ENCODE measurements at places on chromosomes 1 and 21.
A peak's percentile ranks its signal among the peaks of the same experiment; 100 is the strongest.

- no peak for DNase-seq
Observed at GRCh38 chr1:79845936-79846335, 839.4 kb upstream of the ADGRL4 start.

- no peak for DNase-seq
Observed at GRCh38 chr1:48194801-48195200, 27.7 kb upstream of the SLC5A9 start.

- DNase-seq = no peak
Observed at GRCh38 chr1:153774780-153775457, at the start of gene SLC27A3. Gene SLC27A3 (plus strand): TSS chr1:153775407. CDS start chr1:153775498, 91 bp downstream.

GRCh38 chr1:231983588-231984193 is 357.1 kb downstream of the DISC1 start:
- no peak for DNase-seq

GRCh38 chr1:115491298-115492018 is 150.3 kb upstream of the VANGL1 start:
- DNase-seq = no peak

GRCh38 chr21:30240661-30241060 is 24.8 kb upstream of the CLDN8 start:
- no peak for DNase-seq

GRCh38 chr1:198641501-198641900 is 2.7 kb downstream of the PTPRC start:
- no peak for DNase-seq

DNA sequence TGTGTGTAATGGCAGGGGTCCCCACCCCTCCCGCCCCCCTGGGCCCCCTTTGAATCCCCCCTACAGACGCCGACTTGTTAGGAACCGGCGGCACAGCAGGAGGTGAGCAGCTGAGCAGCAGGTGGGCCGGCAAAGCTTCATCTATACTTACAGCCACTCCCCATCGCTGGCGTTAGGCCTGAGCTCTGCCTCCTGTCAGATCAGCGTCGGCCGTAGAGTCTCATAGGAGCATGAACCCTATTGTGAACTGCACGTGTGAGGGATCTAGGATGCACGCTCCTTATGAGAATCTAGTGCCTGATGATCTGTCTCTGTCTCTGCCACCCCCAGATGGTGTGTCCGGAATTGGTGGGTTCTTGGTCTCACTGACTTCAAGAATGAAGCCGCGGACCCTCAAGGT is 14.9 kb upstream of the VPS26C start:
- no peak for DNase-seq

DNA sequence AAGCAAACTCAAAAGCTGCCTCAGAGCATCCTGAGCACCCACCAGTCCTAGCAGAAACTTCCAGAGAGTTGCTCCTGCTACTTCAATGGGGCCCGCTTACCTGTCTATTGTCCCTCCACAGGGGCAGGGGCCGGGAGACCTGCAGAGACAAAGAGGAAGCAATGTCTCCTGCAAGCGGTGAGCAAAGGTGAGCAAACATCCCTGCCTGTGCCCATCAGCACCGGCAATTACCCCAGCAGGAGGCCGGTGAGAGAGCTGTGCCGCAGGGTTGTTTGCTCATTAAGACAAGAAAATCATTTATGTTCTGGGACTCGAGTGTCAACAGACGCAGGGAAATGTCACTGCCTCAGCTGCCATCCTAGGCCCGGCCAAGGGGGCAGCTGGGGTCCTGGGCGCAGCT is 53.8 kb upstream of the TARDBP start:
- no peak for DNase-seq

DNA sequence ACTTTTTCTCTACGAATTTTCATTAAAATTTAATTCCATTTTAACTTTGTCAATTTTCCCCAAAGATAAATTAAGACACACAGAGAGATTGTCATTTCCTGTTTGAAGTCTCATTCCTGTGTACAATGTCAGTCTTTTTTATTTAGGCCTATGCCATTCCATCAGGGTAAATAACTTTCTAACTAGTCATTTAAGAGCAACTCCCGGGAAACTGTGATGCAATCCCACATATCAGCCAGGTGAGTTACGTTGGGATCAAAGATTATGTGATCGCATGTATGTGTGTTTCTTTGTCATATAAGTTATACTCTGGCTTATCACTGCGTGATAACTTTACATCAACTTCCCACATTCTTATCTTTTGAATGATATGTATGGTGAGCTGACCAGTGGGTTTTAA is 86.1 kb upstream of the S1PR1 start:
- no peak for DNase-seq

GRCh38 chr1:156751757-156752481 is 444 bp upstream of the HDGF start:
- DNase-seq = peak; percentile 97
